NCI-H2227 treated with DMSO at 0.1 percent for 48 hours (cell line): ENCODE measurements at places on chromosomes 5 and 9.

DNA sequence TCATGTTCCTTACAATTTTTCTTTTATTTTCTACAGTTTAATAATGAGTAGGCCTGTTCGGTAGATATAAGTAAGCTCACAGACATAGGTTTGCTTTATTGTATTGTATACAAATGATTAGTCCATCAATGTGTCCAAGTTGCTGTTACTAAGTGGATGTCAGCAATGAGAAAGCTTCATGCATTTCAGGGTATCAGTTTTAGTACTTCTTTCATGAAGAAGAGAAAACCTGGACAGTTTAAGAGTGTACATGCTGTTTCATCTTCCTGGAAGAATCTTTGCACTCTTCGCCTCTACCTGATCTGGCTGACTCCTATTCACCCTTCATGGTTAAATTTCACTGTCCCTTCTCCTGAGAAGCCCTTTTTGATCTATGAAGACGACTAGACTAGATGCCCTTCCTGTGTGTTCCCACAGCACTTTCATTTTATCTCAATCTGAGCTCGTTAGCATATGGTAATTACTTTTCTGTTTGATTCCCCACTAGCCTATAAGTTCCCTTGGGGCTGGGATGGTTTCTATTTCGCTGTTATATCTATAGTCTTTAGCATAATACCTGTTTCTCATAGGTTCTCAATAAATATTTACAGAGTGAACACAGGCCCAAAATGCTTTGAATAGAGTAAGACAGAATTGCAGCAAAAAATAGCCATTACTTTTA lies 70.7 kb downstream of the CETN3 start:
- DNase-seq: no peak

GRCh38 chr5:426392-426976 lies 16.5 kb upstream of the EXOC3 start:
- no peak for DNase-seq

DNA sequence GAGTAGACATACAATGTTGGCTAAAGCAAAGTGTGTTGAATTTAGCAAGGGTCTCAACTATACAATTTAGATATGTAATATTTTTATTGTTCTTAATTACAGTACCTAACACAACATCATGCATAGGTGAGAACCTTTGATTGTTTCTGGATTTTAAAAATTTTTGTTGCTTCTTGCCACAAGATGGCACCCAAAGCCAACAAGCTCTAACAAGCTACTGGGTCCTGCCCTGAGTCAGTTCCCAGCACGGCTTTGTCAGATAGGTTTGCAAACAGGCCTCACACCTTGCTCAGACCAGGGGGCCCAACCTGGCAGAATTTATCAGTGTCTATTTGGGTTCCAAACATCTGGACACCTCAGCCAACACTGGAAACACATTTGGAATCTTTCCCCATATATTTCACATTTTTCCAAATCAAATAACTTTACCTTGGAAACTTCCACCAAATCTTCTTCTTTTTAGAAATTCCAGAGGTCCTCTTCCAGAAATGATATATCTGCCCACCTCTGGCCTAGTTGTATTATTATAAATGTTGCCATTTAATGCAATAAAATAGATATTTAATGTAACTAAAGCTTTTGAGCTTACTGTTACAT lies 49.5 kb upstream of the EGFLAM start:
- DNase-seq: no peak

DNA sequence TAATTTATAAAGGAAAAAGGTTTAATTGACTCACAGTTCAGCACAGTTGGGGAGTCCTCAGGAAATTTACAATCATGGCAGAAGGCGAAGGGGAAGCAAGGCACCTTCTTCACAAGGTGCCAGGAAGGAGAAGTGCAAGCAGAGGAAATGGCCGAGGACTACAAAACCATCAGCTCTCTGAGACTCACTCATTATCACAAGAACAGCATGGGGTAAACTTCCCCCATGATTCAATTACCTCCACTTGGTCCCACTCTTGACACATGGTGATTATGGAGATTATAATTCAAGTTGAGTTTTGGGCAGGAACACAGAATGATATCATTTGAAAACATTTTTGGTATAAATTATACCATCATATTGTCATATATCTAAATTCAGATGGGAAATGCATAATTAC lies 934.7 kb downstream of the CDH12 start:
- DNase-seq: no peak

DNA sequence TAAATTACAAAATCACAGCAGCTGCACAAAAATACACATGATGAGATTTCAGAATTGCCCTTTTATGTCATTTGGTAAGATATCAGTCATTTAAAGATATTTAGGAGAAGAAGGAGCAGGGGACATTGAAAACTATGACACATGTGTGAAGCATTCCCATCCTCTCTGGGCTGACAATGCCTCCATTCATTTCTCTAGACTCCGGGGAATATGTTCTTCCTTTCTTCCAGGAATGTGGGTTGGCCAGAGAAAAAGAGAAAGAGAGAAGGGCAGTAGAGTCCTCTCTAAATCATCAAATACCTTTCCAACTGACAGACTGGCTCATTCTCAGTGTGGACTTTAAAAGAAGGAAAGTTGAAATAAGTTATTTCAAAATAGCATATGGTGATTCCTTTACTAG lies 205.6 kb upstream of the ADAMTSL1 start:
- no peak for DNase-seq

- DNase-seq: no peak
Observed at GRCh38 chr5:68074048-68074632, 141.4 kb upstream of the PIK3R1 start.

DNA sequence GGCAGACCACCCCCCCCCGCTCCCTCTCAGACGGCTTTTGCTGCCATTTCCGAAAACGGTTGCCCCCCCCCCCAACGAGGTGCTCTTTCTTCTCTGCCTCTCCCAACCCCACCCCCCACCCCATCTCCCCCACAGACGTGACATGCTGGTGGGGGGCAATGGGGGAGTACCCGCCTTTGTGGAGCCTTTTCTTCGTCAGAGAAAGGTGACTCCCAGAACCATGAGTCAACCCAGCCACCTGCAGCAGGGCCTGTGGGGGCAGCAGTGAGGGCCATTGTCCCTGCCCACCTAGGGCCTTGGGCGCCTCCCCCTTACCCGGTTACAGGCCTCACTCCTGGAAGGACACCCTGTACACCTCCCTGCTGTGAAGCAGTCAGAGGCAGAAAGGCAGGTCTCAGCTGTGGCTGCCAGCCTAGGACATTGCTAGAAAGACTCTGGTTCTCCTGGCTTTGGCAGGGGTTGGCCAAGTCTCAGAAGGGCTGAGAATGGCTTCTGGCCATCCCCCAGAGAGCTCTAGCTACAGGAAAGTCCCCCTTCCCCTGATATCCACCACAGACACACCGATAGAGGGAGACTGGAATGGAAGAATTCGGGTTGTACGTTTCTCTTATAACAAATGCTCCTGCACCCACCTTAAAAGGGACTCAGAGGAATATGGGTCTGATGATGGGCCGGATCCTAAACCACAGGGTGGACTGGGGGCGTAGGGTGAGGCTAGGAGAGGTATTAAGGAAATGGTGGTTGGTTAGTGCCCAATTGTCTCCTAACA lies 2.2 kb downstream of the DNAJB5 start:
- no peak for DNase-seq

DNA sequence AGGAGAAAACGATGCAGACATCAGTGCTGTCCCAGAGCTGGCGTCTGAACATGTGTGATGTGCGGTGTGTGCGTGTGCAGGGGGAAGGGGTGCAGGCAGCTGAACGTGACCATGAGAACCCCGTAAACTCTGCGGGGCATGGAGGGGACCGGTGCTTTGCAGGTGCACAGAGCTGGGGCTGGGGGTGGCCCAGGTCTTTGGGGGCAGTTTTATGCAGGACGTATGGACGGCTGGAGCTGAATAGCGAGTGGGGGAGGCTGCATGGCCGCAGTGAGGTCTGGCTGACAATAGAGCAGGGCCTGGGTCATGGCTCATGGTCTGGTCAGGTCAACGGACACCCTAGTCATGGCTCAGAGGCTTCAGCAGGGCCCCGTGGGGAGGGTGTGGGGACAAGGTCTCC lies 3.3 kb upstream of the EXOC3 start:
- no peak for DNase-seq

DNA sequence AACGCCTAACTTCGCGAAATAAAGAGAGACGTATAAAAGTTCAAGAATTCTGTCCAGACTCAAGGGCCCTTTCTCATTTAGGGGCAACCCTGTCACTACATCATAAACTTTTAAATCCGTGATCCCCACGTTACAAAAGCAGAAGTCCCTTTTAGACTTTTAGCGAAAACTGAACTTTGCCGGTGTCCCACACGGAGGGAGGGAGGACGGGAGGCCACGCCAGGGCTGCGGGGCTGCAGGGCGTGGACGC lies 515 bp upstream of the F2R start:
- no peak for DNase-seq
